ENCODE measurements at places on chromosomes 7 and 10.

- no peak for DNase-seq
These were observed 355.1 kb upstream of the SHH start for GRCh38 chr7:156167417-156167807.

- no peak for DNase-seq
These were observed 98.4 kb upstream of the PTPRZ1 start for GRCh38 chr7:121774563-121774962.

DNA sequence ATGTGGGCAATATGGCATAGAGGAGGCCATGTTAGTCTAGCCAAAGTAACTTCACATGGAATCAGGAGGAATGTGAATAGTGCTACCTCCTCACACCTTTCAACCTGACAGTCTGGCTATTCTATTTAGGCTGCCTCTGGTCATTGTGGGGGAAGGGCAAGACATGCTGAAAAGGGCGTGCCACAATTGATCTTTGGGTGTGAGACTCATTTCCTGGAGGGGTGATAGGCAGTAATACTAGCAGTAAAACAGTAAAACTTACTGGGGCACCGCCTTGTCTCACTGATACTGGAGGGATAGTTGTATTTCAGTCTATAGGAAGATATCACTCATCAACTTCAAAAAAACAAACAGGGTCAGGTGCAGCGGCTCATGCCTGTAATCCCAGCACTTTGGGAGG is 88.7 kb downstream of the TMEM168 start:
- DNase-seq = no peak

DNA sequence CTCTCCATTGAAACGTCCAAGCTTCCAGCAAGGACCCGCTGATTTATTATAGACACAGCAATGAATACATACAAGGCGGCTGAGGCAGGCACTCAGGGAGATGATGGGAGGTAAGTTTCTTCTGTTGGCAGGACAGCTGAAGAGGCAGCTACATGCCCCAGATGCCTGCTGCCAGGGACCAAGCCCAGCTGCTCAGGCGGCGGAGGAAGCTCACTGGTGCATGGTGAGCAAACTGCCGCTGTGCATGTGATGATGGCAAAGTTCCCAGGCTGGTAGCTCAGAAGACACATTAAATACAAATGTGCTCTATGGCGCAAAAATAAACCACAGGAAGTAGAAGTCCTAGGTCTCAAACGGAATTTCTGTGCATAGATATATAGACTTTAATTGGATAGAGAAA is 2.3 kb downstream of the DNTT start:
- peak; percentile 23 for DNase-seq

DNA sequence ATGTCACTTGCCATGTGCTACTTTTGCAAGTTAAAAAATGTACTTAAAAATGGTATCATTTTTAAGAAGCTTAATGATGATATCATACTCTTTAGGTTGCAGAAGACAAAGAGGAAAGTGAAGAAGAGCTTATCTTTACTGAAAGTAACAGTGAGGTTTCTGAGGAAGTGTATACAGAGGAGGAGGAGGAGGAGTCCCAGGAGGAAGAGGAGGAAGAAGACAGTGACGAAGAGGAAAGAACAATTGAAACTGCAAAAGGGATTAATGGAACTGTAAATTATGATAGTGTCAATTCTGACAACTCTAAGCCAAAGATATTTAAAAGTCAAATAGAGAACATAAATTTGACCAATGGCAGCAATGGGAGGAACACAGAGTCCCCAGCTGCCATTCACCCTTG is 6.1 kb downstream of the LMOD2 start:
- DNase-seq = no peak

DNA sequence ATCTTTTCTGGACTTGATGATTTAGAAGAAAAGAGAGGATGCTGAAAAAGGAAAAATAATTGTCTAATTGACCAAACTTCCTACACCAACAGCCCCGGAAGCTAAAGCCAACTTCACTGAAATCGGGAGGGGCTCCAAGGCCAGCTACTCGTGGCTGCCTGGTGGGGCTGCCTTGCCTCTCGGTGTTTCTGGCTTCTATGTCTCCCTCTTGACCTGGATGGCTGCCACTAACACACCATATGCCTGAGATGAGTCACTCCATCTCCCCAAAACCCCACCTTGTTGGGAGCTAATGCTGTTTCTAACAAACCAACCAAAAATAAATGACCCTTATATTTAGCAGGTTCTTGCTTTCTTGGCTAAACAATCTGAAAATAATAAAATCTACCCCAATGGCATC is 87.6 kb upstream of the AFAP1L2 start:
- no peak for DNase-seq

GRCh38 chr10:101354328-101355071 is 535 bp downstream of the BTRC start:
- DNase-seq = peak; percentile 55

- no peak for DNase-seq
These were observed 62.6 kb downstream of the ADK start for GRCh38 chr10:74213571-74214162.

- no peak for DNase-seq
These were observed 520.0 kb downstream of the PARD3 start for GRCh38 chr10:34295142-34295548.

- DNase-seq = no peak
These were observed 177.0 kb downstream of the SND1 start for GRCh38 chr7:127828843-127829500.

DNA sequence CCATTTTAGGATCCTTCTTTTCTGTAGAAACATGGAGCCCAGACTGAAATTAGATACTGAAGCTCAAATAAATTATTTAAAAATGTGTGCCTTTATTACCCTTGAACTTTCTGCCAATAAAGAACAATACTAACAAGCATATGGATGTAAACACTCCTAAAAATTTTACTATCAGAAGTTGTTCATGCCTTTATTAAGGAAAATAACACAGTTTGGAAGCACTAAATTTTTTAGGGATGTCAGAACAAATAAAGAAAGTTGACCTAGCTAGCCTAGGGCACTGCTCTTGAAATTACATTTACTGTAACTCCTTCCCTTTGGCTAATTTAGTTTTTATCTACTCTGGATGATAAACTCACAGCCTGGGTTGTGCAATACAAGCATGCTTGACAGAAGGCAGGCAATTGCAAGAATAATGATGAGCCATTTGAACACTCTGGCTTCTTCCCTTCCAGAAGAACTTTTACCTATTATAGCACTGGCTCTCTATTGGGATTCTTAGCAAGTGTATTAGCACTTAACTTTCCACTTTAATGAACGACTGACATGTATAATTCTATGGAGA is 351.7 kb upstream of the C7orf33 start:
- no peak for DNase-seq

GRCh38 chr7:99616359-99617191 is at the start of gene ZSCAN25:
TSS of gene ZSCAN25 (plus strand) at chr7:99616946. CDS start at chr7:99619607, 2,661 bp downstream.
- peak; percentile 94 for DNase-seq

- no peak for DNase-seq
These were observed 22.1 kb upstream of the PPP1R17 start for GRCh38 chr7:31664890-31665289.

- peak; percentile 58 for DNase-seq
These were observed 846 bp downstream of the MINPP1 start for GRCh38 chr10:87505366-87506111.

DNA sequence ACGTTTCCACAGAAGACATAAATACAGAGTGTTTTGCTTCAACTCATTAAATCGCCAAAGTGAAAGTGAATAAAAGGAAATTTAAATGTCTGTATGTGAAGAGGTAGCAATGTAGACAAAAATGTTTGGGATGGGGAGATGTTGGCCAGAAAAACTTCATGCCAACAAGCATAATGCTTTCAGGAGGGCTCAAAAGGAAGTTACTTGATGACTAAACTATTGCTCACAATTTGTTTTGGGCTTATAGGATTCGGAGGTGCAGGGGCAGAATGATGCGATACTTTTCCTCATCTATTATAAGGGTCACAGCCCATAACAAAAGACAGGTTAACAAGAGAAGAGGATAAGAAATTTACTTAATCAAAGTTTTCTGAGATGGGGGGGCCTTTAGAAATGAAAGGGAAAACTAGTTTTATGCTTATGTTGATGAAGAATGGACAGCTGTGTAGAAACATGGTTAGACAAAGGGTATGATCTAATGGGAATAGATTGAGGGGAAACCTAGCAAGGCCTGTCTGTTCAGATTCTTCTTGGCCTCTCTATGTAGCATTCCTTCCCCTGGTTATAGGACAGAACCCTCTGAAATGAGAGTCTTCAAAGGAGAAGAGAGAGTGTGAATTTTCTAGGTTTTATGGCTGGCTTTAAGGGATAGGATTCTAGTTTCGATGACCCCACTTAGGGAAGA is 898.6 kb downstream of the LRMDA start:
- DNase-seq = no peak

DNA sequence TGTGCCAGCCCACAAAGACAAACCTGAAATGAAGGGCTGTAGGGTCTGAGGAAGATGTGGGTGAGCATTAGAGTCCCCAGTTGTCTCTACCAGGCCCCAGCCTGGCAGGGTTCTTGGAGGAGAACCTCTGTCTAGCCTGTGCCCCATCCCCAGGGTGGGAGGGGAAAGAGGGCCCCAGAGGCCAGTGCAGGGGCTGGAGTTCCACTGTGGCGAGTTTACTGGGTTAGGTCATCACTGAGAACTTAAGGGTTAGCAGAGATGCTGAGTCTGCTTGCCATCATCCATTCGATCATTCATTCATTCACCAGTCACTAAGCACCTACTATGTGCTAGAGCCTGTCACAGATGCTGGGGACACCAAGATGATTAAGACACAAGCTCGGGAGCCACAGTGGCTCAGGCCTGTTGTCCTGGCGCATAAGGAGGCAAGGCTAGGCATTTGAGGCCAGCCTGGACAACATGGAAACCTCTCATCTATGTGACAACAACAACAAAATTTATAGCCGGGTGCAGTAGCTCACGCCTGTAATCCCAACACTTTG is 2.6 kb downstream of the ANKRD2 start:
- no peak for DNase-seq

- peak; percentile 62 for DNase-seq
These were observed 19.6 kb upstream of the GPR37 start for GRCh38 chr7:124784879-124785818.

GRCh38 chr7:66331883-66332282 is 126.7 kb downstream of the TPST1 start:
- DNase-seq = no peak

All from NCI-H345 (cell line).